AG10803 (cell line): ENCODE measurements at places on chromosomes 16 and 17.
A peak's percentile ranks its signal among the peaks of the same experiment; 100 is the strongest.

DNA sequence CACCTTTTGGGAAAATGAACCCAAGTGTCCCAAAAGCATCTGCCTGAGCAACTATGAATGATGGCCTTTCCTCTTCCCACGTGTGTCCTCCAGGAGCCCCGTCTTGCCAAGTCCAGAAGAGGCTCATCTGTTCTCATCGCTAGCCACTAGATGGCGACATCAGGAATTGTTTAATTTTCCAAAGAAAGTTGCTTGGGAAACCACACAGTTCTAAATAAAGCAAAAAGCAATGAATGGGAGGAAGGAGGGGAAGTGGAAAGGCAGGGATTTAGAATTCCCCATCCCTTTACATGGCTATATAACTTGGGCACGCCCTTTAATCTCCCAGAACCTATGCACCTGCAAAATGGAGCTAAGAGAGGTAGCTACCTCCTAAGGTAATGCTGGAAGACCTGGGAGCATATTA, 9.0 kb upstream of the CDH5 start:
- peak; percentile 83 for DNase-seq

- DNase-seq, result peak; percentile 73
These were observed 15.0 kb downstream of the NSMCE1 start for GRCh38 chr16:27253526-27253930.

DNA sequence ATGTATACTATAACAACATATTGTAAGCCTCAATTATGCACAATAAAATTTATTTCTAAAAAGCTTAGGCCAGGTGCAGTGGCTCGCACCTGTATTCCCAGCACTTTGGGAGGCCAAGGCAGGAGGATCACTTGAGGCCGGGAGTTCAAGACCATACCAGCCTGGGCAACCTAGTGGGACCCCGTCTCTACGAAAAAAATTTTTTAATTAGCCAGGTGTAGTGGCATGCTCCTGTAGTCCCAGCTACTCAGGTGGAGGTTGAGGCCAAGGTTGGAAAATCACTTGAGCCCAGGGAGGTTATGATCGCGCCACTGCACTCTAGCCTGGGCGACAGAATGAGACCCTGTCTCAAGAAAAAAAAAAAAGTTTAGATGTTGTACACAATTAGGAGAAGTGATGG, 45.5 kb downstream of the VMP1 start:
- DNase-seq, result no peak

- DNase-seq, result no peak
These were observed 797 bp downstream of the GRB7 start for GRCh38 chr17:39738568-39738901.

GRCh38 chr17:27452828-27453227, 3.4 kb upstream of the KSR1 start:
- DNase-seq, result no peak

GRCh38 chr17:19304209-19304608, 58.3 kb downstream of the B9D1 start:
- DNase-seq, result peak; percentile 46

- peak; percentile 99 for DNase-seq
These were observed at the start of gene CAVIN1 for GRCh38 chr17:42422958-42423712. CAVIN1 (minus strand) TSS chr17:42423256; CDS start chr17:42423097, 159 bp downstream.
